NCI-H345 (cell line): ENCODE measurements at places on chromosomes 2 and 18.

DNA sequence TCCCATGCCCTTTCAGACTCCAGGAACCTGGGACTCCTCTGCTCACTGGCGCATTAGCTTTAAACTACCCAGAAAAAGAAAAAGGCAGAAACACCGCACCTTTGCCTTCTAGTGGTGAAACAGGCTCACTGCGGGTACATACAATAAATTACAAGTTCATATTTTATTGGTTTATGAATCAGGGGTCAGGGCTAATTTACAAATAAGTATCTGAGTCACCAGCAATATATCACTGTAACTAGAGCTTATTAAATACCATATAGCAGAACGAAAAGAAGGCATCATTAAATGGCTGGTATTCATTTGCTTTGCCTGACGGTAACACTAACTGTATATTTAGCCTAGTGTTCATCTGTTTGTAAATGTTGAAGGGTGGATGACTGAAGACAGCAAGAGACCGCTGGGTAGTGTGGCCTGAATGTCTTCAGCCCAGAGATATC lies 26.9 kb upstream of the DTNB start:
- DNase-seq: peak; percentile 64

GRCh38 chr18:69664399-69664798 lies 263.7 kb downstream of the DOK6 start:
- DNase-seq: no peak

- no peak for DNase-seq
Observed at GRCh38 chr2:133673305-133673905, 105.1 kb upstream of the NCKAP5 start.

- no peak for DNase-seq
Observed at GRCh38 chr18:45316127-45316526, 299.1 kb upstream of the SLC14A2 start.

DNA sequence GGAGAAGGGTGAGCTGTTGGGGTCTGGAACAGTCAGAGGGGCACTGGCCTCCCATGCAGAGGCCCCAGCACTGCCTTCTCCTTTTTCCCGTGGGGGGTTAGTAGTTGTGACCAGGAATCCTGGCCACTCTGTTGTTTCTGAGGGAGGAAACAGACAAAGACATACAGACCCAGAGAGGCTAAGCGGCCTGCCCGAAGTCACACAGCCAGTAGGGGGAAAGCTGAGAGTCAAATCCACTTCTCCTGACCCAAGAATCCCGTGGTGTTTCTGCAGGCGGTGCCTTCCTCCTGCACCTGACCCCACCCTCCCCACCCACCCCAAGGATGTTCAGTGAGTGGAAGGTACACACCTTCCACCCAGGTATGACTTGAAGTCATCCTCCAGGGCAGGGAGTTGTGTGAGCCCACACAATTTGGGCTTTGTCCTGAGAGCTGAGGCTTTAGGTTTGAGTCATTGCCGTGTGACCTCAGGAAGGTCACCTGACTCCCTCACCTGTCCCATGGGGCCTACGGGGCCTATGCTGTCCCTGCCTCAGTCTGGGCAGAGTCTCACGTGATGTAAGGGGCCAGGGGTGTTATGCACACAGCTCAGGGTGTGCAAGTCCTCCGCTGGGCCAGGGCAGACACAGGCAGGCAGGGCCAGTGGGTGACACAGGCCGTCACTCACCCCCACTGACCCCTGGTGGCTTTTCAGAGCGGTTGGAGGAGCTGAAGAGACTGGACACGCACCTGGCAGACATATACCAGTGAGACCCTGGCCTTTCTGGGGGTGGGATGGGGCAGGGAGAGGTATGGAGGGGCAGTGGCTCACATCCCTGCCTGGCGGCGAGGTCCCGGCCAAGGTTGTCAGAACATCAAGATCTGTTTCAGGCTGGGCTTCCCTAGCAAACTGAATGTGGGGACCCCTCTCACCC lies 5.0 kb downstream of the NT5DC4 start:
- DNase-seq: no peak

- DNase-seq: no peak
Observed at GRCh38 chr18:50632895-50633515, 73.1 kb downstream of the MAPK4 start.

DNA sequence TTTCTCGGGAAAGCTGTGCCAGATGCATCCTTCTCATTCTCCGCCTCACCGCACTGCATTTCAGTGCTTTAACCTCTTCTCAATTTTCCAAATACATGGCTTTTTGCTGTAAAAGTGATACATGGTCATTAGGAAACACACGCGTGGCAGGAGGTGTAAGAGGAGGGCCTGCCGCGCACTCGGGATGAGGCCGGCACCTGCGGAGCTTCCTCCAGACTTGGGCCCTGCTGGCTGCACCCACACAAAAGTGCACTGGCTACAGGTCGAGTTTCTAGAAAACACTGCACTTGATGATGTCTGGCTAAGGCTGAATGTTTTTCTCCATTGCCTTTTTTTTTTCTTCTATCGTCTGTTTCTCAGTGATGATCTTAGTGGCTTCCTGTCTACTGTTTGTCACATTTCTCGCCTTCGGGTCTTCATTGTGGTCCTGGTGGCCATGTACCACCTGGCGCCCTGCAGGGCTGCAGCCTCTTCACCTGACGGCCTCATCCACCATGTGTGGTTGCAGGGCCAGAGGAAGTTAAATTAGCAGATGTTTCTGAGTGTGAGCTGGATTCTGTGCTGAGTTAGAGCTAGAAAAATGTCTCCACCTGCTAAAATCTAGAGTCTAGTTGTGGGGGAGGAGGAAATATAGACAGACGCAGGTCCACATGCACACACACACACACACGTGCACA lies 7.6 kb downstream of the KCNG2 start:
- no peak for DNase-seq

GRCh38 chr2:234493796-234494195 lies 3.1 kb downstream of the ARL4C start:
- DNase-seq: no peak

- no peak for DNase-seq
Observed at GRCh38 chr2:199315299-199316179, 142.2 kb downstream of the SATB2 start.

GRCh38 chr18:56197241-56197859 lies 441.0 kb downstream of the TXNL1 start:
- DNase-seq: no peak

DNA sequence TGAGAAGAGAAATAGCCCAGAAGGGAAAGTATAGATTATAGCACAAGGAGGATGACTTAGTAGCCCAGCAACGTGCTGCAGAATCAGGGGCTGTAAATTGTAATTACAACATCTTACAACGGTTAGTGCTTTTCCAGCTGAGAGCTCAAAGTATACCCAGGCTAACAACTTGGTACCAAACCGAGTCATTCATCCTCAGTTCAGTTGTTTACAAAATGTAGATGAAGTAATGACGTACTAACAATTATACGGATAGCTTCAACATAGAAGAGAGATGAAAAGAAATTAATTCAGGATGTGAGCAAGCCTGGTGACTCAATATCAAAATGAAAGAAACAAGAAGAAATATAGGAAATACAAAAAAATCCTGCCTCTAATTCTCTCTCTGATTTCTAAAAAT lies 99.2 kb downstream of the DYNAP start:
- no peak for DNase-seq

DNA sequence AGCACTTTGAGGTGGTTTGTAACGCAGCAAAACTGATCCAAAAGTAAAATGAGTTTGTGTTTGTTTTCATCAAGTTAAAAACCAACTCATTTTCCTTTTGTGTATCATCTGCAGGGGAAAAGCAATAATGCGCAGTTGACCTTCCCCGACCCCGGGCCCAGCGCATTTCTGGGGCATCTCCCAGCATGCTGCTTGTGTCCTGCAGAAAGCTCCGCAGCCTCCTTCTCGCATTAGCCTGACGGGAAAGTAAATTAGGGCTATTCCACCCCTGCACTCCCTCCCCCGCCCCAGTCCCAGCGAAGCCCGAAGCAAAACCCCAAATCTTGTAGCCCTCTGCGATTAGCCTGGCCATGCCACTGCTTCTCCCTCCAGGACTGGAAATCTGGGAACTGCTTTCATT lies 82.0 kb upstream of the PPM1B start:
- no peak for DNase-seq

DNA sequence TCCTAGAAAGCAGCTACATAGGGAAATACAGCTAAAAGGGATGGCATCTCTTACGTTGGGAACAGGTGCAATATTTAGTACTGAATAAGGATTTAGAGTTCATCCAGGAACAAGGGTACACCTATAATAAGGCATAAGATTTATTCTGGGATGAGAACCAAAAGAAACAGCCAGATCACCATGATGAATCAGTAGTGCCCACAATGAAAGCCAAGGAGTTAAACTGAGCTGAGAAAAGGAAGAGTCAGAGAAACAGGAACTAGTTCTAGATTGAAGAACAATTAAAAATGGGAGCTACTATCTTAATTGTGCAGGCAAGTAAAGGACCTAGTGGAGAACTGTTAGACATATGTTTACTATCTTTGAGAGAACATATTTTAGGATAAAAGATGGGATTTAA lies 692.3 kb downstream of the LRP1B start:
- DNase-seq: no peak

- DNase-seq: no peak
Observed at GRCh38 chr18:49162226-49162864, 211.6 kb upstream of the SMAD7 start.

DNA sequence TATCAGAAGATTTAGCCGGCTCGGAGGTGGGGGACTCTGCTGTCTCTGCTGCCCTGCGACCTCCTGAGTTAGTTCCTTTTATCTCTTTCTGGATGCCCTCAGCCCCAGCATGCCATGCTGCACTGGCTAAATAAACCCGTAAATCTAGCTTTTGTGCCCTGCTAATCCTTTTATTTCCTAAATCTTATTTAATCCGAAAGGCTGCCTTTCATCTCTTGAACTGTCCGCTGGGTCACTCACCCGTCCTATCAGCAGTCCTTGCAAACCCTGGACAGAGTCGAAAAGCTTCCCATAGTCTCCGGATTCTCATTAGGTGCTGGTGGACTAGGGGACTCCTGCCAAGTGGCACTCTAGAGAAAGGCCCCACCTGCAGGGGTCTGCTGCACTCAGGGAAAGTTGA lies 122.0 kb upstream of the APCDD1 start:
- no peak for DNase-seq

DNA sequence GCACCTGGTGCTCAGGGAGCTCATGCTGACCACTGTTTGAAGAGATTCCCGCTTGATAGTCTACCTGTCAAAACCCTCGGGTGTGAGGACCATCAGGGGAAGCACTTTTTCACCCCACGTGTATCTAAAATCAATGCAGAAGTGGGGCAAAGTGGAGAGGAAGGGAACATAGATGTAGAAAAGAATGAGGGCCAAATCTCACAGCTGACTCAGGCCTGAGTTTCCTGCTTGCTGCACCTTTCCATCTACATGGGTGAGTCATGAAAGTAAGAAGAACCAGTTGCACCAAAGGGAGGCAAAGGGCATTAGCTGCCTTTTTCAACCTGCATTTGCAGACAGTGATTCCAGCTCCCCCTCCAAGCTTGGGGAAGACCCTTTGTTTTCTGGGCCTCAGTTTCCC lies 100.2 kb upstream of the MYCN start:
- no peak for DNase-seq

- DNase-seq: no peak
Observed at GRCh38 chr2:98070081-98070480, 16.9 kb upstream of the VWA3B start.

DNA sequence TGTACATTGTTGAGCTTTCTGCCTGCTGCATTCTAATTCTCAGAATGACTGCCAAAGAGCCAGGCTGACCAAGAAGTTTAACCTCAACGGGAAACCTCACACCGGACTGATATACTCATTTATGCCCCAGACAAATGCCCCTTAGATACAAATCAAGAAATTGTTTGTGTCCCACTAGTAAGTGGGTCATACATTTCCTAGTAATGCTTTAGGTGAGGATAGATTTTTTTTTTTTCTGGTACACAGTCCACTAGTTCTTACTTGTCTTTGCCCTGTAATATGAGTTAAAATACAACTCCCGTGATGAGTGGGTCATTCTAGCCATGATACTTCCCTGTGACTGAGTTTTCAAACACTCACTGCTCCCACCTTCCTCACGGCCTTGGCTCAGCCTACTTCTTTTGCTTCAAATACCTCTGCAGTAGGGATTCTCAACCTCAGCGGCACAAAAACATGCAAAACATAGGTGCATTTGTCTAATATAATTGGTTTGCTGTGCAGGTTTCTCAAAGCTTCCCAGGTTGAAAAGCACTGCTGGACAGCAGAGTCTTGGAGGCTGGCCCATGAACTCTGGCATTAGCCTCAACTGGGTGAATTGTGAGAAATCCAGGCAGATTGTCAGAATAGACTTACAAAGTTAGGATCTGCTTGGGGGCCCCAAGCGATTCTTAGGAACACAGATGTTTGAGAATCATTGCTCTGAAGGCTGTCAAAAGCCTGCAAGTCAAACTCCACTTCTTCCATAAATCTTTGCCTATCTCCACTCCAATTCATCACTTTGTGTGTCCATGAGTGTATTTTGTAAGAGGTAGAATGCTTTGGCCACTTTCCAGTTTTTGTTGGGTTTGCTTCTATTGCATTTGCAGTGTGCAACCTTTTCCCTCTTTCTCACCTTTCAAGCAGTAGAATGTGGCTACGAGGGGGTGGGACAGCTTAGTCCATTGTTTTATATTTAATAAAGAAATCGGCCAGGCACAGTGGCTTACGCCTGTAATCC lies 35.5 kb downstream of the TGIF1 start:
- no peak for DNase-seq

DNA sequence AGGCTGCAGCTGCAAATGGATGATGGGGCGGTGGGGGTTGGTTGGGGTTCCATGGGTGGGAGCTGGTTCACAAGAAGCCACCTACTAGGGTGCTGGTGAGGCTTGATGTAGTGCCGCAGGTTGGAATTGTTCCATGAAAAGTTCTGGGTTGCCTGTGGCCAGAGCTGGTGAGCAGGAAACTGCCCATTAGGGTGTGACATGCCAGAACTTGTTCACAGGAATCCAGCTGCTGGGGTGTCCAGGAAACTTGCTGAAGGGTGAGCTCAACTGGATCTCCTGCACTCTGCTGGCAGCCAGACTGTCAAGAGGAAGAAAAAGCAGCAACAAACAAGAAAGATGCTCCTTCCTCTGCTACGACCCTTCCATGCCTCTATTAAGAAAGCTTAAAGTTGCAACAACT lies 48.8 kb downstream of the MAP3K20 start:
- no peak for DNase-seq

DNA sequence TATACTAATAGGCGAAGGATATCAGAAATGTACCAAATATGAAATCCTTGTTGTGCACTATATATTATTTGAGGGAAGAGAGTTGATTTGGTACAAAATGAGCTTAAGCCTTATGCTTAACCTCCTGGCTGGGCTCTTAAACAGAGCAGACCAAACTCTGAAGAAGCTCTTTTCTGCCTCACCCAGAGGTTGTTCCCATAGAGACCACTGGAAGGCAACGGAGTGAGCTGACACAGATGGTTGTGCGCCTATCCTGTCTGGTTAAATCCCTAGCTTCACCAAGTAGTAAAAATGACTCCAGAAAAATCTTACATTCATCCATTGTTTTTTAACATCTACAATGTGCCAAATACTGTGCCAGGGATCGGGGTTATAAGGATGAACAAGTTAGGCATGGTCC lies 55.9 kb upstream of the NOL4 start:
- no peak for DNase-seq

DNA sequence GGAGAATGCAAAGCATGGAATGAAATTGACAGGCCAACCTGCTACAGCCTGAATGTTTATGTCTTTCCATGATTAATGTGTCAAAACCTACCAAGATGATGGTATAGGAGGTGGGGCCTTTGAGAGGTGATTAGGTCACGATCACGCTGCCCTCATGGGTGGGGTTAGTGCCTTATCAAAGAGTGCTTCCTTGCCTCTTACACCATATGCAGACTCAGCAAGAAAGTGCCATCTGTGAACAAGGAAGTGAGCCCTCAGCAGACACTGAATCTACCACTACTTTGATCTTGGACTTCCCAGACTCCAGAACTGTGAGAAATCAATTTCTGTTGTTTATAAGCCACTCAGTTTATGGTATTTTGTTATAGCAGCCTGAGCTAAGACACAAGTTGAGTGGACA lies 147.5 kb upstream of the BCL2L11 start:
- no peak for DNase-seq
